ENCODE measurements at places on chromosomes 3 and 15.

DNA sequence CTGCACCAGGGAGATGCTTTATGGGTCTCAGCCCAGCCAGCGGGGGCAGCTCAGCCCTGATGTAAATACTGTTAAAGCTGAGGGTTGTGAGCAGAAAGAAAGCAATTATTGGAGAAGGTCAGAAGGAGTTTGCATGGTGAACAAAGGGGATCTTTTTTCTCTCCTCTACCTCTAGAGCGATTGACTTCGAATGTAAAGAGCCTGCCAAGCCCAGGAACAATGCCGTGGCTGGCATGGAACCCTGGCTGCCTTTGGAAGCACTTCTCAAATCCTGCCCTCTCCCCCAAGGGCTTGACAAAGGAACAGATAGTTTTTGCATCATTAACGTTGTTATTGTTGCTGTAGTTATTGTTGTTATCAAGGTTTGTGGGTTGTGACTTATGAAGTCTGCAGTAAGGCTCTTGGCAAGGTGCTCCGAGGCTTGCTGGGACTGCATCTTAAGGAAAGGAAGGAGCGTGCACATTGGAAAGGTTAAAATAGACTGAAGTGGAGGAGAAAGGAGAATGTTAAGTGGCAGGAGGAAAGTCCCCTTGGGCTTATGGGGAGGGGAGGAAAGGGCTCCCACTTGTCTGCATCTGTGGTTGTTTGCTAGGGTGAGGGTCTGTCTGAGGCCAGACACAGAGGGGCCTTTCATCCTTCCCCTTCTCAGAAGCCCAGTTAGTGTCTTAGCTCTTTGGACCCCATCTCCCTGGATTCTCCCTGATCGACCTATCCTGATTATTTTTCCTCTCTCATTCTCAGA, 16.7 kb downstream of the PDIA5 start:
- DNase-seq = no peak

GRCh38 chr15:51751697-51752683, 593 bp downstream of the TMOD2 start:
- DNase-seq = peak; percentile 6

- no peak for DNase-seq
These were observed 6.5 kb upstream of the CLDN16 start for GRCh38 chr3:190381441-190381840.

DNA sequence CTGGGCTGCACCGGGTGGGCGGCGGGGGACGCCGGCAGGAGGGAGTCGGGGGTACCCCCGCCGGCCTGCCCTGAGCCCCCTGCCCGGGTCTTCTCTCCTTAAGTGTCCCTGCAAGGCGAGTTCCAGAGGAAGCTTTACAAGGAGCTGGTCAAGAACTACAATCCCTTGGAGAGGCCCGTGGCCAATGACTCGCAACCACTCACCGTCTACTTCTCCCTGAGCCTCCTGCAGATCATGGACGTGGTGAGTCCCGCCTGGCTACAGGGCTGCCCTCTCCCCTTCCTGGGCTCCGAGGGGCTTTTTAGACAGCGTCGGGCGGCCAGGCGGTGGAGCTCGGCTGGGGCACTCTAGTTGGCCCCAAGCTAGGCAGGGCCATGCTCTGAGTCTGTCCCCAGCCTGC, 480 bp downstream of the CHRNA7 start:
- DNase-seq = no peak

DNA sequence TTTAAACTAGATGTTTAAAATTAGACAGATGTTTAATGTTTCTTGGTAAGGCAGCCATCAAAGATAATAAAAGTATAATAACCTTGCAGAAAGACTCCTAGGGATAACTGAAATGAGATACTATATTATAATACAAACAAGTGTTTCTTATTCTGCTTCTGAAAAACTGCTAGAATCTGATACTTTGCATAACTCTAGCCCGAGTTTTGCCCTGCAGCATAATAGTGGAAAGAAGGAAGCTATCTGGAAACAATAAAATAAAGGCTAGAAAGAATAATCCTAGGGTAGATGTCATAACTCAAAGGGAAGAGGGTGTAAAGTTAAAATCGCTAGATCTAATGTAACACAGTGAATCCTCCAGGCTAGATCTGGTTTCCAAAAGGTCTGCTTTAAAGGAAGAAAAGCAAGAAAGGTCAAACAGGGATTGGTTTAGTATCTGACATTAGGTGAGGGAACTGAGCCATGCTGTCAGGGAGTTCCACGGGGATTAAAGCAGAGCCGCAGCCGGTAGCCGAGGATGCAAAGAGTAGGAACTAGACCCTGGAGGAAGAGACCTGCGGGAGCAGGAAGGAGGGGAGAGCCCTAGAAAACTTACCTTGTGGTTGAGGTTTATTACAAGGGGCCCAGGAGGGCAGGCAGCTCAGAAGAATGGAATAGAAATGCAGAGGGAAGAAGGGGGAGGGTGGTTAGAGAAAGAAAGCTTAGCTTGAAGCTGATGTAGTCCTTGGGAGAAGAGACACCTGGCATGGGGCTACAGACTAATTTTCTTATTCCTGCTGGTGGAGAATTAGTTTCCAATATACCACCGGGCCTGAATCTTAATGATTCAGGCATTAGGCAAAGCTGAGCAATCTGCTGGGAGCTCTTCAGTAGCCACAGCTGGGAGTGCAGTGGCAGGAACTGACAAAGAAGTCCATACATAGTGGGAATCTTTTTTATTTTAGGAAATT, 46.1 kb upstream of the TUSC7 start:
- no peak for DNase-seq

GRCh38 chr15:84634228-84634837, 19.8 kb downstream of the WDR73 start:
- no peak for DNase-seq

DNA sequence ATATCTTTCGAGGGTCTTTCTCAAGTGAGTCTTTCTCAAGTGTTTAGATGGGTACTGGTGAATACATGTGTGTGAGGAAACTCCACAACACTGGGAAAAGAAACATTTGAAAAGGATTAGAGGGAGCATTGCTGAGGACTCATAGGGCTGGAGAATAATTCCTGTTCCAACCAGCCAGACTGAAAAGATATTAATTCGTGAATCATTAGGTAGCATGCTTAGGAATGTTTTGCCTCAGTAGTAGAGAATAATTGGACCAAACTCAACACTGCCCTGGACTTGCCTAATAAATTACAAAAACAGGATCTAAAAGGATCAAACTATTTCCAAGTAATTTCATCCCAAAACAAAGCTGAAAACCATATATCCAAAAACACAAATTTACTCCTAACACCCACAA, 17.3 kb downstream of the PP2D1 start:
- no peak for DNase-seq

DNA sequence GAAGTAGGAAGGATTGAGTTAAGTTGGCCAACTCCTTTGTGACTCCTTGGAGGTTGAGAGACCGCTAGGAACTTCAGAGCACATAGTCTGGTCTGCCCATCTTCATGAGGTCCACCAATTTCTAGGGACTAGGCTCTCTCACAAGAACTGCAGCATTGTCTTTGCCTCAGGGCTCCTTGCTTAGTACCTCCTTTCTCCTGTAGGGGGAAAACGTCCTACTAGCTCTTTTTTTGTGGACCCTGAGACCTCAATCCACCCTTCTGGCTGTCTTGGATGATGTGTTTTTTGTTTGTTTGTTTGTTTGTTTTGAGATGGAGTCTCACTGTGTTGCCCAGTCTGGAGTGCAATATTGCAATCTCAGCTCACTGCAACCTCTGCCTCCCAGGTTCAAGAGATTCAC, 21.6 kb downstream of the REC114 start:
- DNase-seq = no peak

GRCh38 chr3:120200493-120201235, 84.4 kb downstream of the GPR156 start:
- DNase-seq = no peak

GRCh38 chr3:78738833-78739232, 1029.0 kb downstream of the ROBO1 start:
- no peak for DNase-seq

DNA sequence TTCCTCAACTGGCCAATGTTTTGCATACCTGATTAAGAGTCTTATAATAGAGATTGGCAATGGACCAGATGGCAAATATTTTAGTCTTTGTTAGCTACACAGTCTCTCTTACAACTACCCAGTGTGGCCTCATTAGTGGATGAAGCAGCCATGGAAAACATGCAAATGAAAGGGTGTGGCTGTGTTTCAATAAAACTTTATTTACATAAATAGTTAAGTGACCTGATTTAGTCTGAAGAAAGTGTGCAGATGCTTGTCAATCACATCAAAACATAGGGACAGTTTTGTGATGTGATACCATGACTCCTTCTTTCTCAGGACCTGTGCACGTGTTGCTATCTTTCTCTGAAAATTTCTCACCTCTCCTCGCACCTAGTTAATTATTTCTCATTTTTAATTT, 309.8 kb upstream of the GRM7 start:
- no peak for DNase-seq

DNA sequence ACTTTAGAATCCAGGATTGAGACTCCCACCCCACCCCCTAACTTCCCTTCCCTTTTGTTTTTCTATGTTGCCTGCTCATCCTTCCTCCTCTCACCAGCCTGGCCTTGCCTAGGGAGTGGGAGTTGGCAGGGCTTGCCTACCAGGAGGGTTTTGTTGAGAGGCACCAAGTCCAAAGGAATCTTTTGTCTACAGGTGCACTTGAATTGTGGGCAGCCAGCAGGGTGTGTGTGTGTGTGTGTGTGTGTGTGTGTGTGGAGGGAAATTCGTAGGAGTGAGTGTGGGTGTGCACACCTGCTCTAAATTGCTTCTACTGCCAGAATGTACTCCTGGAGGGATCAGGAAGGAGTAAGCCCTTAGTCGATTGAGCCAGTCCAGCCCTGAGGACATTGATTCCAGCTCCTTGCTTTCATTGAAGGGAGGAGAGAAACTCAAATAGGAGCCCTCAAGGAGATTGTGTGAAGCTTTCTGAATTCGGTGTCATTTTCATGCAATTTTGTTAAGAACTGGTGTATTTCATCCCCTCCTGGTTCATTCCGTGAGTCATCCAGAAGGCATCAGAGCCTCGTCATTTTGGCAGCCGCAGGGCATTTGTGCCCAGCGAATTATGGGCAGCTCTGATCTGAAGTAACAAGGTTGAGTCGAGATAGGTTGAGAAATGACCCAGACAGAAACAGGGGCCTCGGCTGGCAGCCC, 112.1 kb downstream of the SLCO3A1 start:
- DNase-seq = no peak

GRCh38 chr3:102830415-102830814, 395.6 kb downstream of the ZPLD1 start:
- DNase-seq = no peak

DNA sequence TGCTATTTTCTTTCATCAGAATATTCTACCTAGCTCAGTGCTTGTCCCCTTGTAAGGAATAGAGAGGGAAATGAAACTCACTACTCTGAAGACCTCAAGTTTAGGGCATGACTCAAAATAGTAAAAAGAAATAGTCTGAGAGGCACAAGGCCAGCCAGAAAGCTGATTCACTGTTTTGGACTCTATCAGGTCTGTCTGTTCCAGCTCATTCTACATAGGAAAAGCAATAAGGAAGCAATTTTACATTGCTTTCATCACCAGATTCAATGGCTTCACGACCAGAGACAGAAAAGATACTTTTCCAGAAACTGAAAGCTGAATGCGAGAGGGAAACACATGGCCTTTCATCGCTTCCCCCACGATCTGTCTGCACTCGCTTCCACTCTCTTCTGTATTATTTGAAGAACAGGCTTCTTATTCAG, 276.0 kb downstream of the GBE1 start:
- DNase-seq = no peak

DNA sequence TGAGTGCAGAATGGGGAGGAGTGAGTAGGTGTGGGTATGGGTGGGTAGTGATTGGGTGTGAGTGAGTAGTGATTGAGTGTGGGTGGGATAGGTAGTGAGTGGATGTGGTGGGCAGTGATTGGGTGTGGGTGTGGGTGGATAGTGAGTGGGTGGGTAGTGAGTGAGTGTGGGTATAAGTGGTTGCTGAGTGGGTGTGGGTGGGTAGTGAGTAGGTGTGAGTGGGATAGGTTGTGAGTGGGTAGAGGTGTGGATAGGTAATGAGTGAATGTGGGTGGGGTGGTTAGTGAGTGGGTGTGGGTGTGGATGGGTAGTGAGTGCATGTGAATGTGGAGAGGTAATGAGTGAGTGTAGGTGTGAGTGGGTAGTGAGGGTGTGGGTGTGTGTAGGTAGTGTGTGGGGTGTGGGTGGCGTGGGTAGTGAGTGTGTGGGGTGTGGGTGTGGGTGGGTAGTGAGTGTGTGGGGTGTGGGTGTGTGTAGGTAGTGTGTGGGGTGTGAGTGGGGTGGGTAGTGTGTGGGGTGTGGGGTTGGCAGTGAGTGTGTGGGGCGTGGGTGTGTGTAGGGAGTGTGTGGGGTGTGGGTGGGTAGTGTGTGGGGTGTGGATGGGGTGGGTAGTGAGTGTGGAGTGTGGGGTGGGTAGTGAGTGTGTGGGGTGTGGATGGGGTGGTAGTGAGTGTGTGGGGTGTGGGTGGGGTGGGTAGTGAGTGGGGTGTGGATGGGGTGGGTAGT, 5.3 kb downstream of the MINAR1 start:
- no peak for DNase-seq

- DNase-seq = no peak
These were observed 8.4 kb downstream of the ST6GAL1 start for GRCh38 chr3:186938716-186939115.

DNA sequence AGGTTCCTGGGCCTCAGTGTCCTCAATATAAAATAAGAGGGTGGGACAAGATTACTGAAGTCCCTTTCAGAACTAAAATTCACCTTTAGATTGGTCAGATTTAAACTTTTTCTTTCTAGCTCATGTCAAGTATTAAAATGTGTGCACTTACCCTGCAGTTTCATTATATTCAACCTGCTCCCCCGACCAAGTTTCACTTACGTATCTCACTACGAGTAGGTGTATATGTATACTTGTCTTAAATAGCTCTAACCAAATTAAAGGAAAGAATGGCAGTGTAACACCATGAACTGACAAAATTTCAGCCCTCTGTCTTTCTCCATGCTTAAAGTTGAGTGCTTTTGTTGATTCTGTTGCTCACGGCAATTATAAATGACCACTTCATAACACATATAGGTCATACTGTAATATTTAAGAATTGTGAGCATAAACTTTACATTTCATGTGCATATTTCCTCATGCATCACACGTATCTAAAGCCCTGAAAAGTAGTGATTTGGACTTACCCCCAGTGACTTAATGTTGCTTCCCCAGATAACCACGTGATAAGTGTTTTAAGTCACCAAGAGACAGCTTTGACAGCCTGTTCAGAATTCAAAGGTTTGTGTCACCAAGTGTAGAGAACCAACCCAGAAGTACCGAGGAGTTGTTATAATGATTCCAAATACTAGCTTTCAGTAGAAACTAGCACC, 70.0 kb downstream of the PGPEP1L start:
- no peak for DNase-seq

DNA sequence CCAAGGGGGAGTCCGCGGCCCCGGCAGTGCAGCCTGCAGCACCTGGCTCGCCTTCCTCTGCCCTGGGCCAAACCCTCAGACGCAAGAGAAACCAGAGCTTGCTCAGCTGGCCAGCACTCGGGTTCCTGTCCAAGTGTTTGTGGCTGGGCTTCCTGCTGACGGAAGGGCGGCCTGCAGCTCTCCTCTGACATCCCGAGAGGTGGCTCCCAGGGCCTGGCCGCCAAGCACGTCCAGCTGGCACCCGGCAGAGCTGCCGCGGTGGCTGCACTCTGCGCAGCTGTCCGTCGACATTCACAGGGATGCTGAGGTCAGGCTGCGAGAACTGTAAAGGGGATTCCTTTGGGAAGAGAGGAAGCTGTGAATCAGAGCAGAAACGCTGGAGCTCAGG, 85.6 kb downstream of the CPN2 start:
- DNase-seq = no peak

GRCh38 chr3:89186456-89186855, 79.0 kb downstream of the EPHA3 start:
- no peak for DNase-seq
